Activated naive CD4-positive, alpha-beta T cell treated with anti-CD3 and anti-CD28 coated beads for 36 hours (primary cell): ENCODE measurements at places on chromosomes 3 and 15.

- DNase-seq, result peak; percentile 20
Measured at GRCh38 chr3:60456180-60456579, 795.1 kb downstream of the FHIT start.

DNA sequence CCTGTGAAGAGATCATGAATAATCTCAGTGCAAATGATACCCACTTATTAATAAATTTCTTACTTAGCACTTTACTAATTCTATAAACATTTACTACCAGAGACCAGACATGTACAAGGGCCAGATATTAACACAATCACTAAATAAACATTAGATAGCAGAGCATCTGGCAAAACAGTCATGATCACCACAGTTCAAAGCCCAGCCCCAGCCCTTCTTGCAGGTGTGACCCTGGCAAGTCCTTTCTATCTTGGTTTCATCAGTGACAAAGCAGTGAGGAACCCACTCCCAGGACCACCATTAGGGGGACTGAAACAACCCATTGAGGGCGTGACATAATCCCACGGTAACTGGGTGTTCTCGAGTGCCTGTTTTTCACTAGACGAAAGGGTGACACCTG is 11.6 kb downstream of the ZXDC start:
- no peak for DNase-seq

GRCh38 chr15:99986297-99987118 is 253.3 kb upstream of the LYSMD4 start:
- DNase-seq, result no peak

- DNase-seq, result peak; percentile 67
Measured at GRCh38 chr3:179068779-179069530, 2.7 kb downstream of the ZMAT3 start.

- DNase-seq, result peak; percentile 31
Measured at GRCh38 chr15:55526559-55527036, 18.6 kb upstream of the DNAAF4 start.

DNA sequence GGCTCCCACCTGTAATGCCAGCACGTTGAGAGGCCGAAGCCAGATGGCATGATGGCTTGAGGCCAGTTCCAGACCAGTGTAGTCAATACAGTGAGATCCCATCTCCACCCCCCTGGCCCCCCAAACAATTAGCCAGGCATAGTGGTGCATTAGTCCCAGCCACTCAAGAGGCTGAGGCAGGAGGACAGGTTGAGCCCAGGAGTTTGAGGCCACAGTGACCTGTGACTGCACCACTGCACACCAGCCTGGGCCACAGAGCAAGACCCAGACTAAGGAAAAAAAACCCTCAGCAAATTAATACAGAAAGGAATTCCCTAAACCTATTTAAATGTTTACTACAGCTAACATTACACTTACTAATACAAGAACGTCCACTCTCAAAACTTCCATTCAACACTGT is 424.6 kb downstream of the SHQ1 start:
- no peak for DNase-seq

- no peak for DNase-seq
Measured at GRCh38 chr3:67765575-67765974, 111.2 kb upstream of the SUCLG2 start.

GRCh38 chr15:52180196-52180835 is 10.9 kb downstream of the GNB5 start:
- peak; percentile 58 for DNase-seq

DNA sequence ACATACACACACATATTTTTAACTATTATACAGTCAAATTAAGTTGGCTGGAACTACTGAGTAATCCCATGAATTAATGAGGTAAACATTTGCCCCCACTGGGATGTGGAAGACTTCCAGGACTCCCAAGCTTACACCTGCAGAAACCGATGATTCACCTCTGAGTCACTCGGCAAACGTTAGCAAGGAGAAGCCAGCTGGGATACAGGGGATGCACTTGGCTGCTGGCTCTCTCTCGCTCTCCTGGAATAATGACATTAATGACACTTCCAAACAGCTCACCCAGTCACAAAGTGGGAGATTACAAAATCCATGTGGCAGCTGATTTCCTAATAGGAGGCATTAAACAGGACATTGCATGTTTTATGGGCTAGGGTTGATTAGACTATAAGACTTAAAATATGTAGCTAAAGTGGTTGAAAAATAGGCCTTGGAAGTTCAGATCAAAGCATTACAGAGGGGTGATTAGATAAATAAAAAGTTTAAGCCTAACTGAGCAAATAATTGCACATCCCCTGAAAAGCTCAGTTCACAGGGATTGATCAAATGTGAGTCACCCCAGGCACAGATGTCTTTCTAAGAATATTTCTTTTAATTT is 500.9 kb downstream of the SOX2 start:
- no peak for DNase-seq

- no peak for DNase-seq
Measured at GRCh38 chr3:18403061-18403460, 22.1 kb downstream of the SATB1 start.

- DNase-seq, result no peak
Measured at GRCh38 chr15:96870580-96870979, 540.1 kb downstream of the NR2F2 start.

GRCh38 chr3:192923731-192924130 is 6.1 kb upstream of the MB21D2 start:
- no peak for DNase-seq

DNA sequence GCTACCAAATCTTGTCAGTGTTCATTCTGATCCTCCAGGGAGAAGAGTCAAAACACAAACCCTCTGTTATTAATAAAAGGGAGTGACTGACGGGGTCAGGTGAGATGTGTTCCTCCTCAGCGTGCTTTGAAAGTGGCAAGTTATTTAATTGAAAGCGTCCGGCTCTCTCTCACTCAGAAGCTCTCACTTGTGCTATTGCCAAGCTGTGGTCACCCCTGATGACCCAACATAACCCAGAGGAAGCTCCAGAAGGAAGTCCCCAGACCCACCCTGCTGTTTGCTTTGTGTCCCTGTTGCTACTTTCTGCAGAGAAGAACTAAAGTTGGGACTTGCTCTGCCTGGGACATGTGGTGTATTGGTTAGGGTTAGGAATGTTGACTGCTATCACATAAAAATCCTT is 235.6 kb downstream of the EDEM1 start:
- no peak for DNase-seq

GRCh38 chr3:87958289-87958688 is 100.5 kb downstream of the CGGBP1 start:
- no peak for DNase-seq

DNA sequence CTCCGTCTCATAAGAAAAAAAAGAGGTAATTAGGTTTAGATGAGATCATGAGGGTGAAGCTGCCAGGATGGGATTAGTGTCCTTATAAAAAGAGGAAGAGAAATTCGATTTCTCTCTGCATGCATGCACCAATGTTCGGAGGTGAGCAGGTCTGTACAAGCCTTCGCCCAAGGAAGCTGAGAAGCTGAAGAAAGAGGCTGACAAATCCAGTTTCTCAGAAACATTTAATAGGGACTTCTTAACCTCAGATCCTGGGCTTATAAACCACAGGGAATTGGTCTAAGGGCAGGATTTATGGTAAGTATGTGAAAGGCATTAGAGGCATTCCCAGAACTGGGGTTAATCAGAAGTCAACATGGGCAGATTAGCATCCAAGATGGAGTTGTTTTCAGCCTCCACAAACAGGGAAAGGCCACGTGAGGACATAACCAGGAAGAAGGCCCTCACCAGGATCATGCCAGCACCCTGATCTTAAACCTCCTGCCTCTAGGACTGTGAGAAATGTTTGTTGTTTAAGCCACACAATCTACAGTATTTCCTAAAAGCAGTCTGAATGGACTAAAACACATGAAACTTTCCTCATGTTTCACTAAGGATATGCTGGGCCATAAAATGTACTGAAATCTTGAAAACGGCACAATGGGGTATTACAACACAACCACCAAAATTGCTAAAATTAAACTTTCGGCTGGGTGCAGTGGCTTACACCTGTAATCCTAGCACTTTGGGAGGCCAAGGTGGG is 11.3 kb downstream of the SHISA5 start:
- DNase-seq, result no peak

DNA sequence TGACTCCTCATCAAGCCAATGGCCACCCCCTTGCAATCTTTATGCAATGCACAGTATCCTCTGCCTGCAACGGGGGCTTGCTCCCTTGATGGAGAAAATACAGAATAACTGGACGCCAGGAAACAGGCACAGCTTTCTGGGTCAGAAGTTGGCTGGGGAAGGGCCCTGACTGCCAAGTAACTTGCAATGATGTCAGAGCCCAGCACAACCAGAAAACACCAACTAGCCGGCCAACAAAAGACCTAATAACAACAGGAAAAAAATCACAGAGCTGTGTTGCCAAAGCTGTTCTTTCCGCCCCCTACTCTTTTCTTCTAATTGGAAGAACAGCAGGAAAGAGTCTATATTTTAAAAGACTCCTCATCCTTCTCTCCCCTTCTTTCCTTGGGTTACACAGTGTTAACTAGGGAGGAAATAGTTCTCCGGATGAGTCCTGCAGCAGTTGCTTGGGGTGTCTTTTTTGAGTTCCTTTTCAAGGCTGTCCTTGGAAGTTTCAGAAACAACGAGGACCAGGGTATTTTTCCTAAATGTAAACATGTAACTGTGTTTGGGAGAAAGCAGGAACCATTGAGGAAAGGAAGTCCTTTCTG is 1.4 kb upstream of the SEMA6D start:
- no peak for DNase-seq

GRCh38 chr3:46183330-46183729 is 24.8 kb downstream of the CCR1 start:
- DNase-seq, result no peak

- no peak for DNase-seq
Measured at GRCh38 chr15:83362706-83363105, 78.2 kb upstream of the BNC1 start.

GRCh38 chr15:45458746-45459403 is 63.7 kb downstream of the SLC30A4 start:
- peak; percentile 90 for DNase-seq

DNA sequence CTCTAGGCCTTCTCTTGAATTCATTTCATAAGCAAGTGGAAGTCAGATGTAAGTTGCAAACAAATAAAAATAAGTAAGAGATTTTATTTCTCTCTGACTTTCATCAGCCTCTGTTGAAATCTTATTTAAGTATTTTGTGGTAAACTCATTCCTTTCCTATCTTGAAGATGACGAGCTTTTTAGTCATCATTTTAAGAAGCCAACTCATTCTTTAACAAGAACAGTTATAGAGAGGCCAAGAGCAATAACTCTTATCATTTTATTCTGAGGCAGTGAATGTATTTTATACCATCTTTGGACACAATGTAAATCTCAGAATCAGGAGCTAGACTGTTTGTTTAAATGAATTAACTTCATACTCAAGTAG is 147.5 kb upstream of the MBNL1 start:
- no peak for DNase-seq
